ENCODE measurements at places on chromosomes 13 and 19.

DNA sequence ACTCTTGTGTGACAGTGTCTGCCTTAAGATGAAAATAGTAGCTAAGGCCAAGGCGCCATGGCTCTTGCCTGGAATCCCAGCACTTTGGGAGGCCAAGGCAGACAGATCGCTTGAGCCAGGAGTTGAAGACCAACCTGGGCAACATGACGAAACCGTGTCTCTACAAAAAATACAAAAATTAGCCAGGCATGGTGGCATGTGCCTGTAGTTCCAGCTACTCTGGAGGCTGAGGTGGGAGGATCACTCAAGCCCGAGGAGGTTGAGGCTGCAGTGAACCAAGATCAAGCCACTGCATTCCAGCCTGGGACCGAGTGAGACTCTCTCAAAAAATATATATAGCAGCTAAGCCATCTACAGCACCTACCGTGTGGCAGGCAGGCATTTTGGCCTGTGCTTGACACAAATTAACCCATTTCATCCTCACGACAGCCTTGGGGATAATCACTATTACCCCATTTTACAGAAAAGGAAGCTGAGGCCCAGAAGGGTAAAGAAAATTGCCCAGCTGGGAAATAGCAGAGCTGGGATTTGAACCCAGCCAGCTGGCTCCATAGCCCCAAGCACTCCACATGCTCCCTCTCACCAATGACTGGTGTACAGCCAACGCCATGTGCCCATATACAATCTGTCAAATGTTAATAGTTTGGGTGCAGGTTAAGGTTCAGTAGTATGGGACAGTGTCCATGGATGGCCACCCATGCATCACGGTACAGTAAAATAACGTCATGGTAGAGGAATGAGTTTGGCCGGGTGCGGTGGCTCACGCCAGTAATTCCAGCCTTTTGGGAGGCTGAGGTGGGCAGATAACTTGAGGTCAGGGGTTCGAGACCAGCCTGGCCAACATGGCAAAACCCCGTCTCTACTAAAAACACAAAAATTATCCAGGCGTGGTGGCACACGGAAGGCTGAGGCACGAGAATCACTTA, 3.1 kb downstream of the SLC1A5 start:
- DNase-seq, result no peak

DNA sequence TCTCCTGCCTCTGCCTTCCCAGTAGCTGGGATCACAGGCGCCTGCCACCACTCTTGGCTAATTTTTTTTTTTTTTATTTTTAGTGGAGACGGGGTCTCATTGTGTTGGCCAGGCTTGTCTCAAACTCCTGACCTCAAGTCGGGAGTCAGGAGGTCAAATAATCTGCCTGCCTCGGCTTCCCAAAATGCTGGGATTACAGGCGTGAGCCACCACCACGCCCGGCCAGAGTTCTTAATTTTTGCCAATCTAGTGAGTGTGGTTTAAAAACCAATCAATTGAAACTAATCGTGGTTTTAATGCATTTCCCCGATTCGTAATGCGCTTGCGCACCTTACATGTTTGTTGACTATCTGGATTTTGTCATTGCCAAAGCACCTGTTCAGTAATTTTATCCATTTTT, 37.0 kb downstream of the SKA3 start:
- no peak for DNase-seq

GRCh38 chr19:38742296-38742695, 2.0 kb downstream of the CAPN12 start:
- no peak for DNase-seq

DNA sequence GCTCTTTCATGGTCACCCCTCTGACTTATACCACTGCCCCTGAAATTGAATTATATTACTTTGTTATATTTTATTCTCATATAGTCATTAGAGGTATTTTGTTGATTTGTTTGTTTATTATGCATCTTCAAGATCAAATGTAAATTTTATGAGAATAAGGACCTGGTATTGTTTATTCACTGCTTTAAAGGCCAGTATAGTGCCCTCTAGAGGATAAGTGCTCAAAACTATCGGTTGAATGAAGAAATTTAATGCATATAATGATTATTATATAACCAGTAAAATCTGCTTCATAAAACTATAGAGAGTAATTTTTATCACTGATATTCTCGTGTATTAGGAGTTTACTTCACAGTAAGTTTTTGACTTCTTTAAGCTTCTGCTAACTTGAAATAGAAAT, 1401.9 kb downstream of the SLITRK1 start:
- no peak for DNase-seq

GRCh38 chr13:105703843-105704242, 831.6 kb downstream of the EFNB2 start:
- DNase-seq, result no peak

DNA sequence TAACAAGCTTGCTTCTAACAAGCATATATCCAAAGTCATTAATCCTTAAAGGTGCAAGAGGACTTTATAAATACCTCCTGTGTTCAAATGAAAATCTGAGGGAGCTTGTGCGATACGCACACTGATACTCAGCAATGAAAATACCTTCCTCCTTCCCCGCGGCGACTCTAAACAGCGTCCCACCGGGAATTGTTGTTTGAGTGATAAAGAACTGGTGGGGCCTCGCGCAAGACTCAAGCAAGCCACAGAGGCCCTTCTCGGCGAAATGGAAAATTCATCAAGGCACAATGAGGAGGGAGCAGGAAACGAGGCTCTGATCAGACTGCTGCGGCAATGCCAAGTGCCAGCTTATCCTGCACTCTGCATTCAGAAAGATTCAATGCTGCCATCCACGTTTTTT, 126.7 kb downstream of the ABCC4 start:
- no peak for DNase-seq

- no peak for DNase-seq
Observed at GRCh38 chr13:34942732-34943435, 814 bp downstream of the NBEA start.

- no peak for DNase-seq
Observed at GRCh38 chr19:54338521-54338920, 441 bp downstream of the LILRA4 start.

DNA sequence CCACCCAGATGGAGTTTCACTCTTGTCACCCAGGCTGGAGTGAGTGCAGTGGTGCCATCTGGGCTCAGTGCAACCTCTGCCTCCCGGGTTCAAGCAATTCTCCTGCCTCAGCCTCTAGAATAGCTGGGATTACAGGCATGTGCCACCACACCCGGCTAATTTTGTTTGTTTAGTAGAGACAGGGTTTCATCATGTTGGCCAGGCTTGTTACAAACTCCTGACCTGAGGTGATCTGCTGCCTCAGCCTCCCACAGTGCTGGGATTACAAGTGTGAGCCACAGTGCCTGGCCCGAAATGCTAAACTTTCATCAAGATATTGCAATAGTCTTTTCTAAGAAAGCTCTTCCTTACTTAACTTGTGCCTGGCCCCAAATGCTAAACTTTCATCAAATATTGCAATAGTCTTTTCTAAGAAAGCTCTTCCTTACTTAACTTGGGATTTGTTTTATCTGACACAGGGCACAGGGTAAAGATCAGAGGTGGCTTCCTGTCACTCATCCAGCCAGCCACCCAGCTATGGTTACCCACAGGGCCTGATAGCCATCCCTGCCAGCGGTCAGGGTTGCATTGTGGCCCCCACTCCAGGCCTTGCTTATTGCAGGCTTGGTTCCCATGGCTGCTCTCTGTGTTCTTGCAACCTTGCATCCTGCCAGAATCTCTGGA, 352.3 kb upstream of the TMTC4 start:
- no peak for DNase-seq

- DNase-seq, result no peak
Observed at GRCh38 chr13:27796544-27797227, 4.4 kb downstream of the GSX1 start.

- DNase-seq, result no peak
Observed at GRCh38 chr13:27474751-27475268, 24.4 kb upstream of the MTIF3 start.

DNA sequence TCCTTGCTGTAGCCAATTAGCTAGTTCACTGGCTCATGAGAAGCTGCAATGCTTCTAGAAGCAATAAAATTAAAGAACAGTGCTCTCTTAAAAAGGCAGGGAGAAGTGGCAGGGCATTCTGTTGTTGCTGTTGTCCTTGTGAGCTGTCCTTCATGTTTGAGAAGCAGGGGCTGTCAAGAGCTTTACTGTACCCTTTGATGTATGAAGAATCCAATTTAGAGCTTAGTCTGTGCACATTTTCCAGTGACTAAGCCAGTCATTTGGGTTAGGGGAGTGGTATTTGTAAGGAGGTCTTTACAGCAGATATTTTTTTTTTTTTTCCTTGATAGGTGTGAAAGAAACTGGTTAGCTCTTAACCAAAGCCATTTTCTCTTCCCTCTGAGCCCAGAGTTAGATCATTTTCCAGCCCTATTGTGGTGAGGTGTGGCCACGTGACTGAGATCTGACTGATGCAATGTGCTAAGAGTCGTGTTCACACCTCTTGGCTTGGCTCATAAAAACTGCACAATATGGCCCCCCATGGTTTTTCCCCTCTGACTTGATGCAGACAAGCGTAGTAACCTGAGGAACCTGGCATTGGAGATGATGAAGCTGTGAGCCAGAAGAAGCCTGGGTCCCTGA, 309.6 kb upstream of the TMTC4 start:
- DNase-seq, result no peak

Data from NCI-H774 (cell line).